ENCODE measurements at places on chromosomes 2 and 18. TPM values are rescaled to one million over a fixed set of nuclear protein-coding genes. Genes with fewer than 3 reads are reported as not detected.

HJURP gene
- total RNA-seq, result 0.40 TPM

CAPN13 gene
- not detected for total RNA-seq

C2orf80 gene
- not detected for total RNA-seq

ANKAR gene
- 8.1 TPM for total RNA-seq

CFC1 gene
- not detected for total RNA-seq

ALK gene
- total RNA-seq, result 0.16 TPM

TMEM169 gene
- total RNA-seq, result 0.62 TPM

NEU4 gene
- not detected for total RNA-seq

FAM237A gene
- total RNA-seq, result not detected

PDCL3 gene
- 27.9 TPM for total RNA-seq
